ENCODE measurements at places on chromosomes 16 and 17. TPM values are rescaled to one million over a fixed set of nuclear protein-coding genes. Genes with fewer than 3 reads are reported as not detected.
A peak's percentile ranks its signal among the peaks of the same experiment; 100 is the strongest.

- H3K4me3 ChIP-seq, result no peak overlapping the region
- H3K27ac ChIP-seq, result no peak overlapping the region
- no peaks in the 10 kb centered on the region for H3K36me3 ChIP-seq
- H3K27me3 ChIP-seq, result peaks cover 4% of the 10 kb centered on the region
- DNase-seq, result no peak
These were observed 394.7 kb downstream of the SOX9 start for GRCh38 chr17:72515291-72516065.

- DNase-seq, result no peak
- no peaks in the 10 kb centered on the region for H3K36me3 ChIP-seq
- H3K4me3 ChIP-seq, result no peak overlapping the region
These were observed 116.6 kb downstream of the METRNL start for GRCh38 chr17:83196024-83196365.

DNA sequence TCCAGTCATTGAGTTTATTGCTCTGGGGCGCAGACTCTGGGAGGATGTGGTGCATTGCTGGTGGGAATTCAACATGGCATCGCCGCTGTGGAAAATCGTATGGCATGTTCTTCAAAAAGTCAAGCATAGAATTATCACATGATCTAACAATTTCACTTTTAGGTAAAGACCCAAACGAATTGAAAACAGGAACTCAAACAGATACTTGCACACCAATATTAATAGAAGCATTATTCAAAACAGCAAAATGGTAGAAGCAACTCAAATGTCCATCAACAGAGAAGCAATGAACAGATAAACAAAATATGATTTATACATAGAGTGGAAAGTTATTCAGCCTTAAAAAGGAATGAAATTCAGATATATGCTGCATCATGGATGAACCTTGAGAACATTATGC, 15.9 kb downstream of the PIK3R6 start:
- H3K4me1 ChIP-seq, result peaks cover 11% of the 10 kb centered on the region
- H3K27me3 ChIP-seq, result no peaks in the 10 kb centered on the region
- DNase-seq, result no peak

- no peak for DNase-seq
- H3K27me3 ChIP-seq, result peaks cover 6% of the 10 kb centered on the region
- no peak overlapping the region for H3K27ac ChIP-seq
- peaks cover 31% of the 10 kb centered on the region for H3K4me1 ChIP-seq
These were observed 4.0 kb upstream of the CLEC10A start for GRCh38 chr17:7084088-7084487.

- DNase-seq, result no peak
- H3K4me3 ChIP-seq, result no peak overlapping the region
- H3K4me1 ChIP-seq, result peaks cover 9% of the 10 kb centered on the region
- H3K27ac ChIP-seq, result no peak overlapping the region
These were observed 1.8 kb downstream of the SRCIN1 start for GRCh38 chr17:38603786-38604478.

DNA sequence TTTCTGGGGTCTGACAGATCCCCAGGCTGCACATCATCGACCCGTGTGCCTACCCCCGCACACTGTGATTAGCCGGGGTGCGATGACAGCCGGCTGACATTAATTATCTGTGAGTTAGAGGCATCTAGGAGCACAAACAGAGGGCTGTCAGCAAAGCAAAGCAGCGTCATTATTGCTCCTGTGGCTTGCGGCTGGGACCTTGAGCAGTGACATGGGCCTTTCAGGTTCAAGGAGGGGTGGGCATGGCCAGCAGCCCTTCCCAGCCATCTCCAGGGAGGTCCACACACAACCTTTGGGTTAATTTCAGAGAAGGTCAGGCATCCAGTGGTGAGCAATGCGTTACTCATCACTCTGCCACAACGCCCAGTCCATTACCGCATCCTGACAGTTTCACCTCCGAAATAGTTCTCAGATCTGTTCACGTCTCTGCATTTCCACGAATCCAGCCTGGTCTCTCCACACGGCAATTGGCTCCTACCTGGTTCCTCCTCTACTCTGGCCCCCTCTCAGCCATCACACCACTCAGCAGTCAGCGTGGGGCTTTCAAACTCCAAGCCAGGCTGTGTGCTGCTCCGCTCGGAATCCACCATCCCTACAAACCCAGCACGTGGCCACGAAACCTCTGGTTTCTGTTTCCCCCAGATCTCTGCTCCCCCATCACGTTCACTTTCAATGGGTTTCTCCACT, 249.7 kb upstream of the C16orf82 start:
- H3K4me1 ChIP-seq, result no peaks in the 10 kb centered on the region
- H3K27ac ChIP-seq, result no peak overlapping the region
- no peak overlapping the region for H3K4me3 ChIP-seq
- H3K27me3 ChIP-seq, result peaks cover 4% of the 10 kb centered on the region

DNA sequence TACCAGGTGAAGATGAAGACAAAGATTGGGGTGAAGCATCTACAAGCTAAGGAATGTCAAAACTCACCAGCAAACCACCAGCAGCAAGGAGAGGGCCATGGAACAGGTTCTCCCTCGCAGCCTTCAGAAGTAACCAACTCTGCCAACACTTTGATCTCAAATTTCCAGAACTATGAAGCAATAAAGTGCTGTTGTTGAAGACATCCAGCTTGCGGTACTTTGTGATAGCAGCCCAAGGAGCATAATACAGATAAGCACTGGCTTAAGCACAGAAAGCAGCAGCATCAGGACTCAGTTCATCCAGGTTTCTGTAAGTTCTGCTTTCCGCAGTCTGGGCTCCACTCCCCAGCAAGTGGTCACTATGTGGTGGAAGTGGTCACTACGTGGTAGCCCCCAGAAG, 16.0 kb upstream of the CDRT4 start:
- DNase-seq, result no peak
- no peaks in the 10 kb centered on the region for H3K27me3 ChIP-seq
- H3K4me1 ChIP-seq, result no peaks in the 10 kb centered on the region

DNA sequence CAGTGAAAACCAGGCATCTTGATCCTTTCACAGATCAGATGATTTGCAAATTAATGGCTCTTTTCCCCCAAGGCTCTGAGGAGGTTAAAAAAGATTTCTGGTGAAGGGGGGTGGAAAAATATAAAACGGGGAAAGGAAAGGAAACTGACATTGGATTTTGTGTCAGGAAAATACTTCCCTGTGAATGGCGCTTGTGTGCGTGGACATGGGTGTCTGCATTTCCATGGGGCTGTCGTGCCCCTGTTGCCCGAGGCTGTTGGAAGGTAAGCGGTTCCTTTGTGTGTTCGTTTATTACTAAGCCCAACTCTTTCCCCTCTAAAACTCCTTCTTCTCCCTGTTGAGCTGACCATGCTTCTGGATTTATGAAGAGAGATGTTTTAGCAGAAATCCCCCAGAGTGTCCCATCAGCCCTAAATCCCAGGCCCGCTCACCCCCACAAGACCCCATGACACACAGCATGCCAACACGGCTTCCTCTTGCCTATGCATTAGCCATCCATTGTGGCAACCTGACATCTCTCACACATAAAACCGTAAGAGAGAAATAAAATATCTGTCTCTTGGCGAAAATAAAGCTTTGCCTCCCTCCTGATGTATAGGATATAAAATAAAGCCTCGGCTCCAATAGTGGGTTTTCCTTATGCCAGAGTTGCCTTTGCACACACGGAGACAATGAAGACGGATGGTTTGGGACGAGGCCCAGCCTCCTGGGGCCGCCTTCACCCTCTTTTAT, 7.3 kb upstream of the LHX1 start:
- H3K4me1 ChIP-seq, result peaks cover 35% of the 10 kb centered on the region
- DNase-seq, result no peak
- peaks cover 76% of the 10 kb centered on the region for H3K27me3 ChIP-seq
- H3K27ac ChIP-seq, result no peak overlapping the region
- no peak overlapping the region for H3K4me3 ChIP-seq

- no peak overlapping the region for H3K27ac ChIP-seq
- DNase-seq, result no peak
- peaks cover 2% of the 10 kb centered on the region for H3K27me3 ChIP-seq
- no peaks in the 10 kb centered on the region for H3K4me1 ChIP-seq
These were observed 275.9 kb downstream of the C16orf95 start for GRCh38 chr16:87041286-87041685.

- no peaks in the 10 kb centered on the region for H3K36me3 ChIP-seq
- DNase-seq, result no peak
- H3K4me1 ChIP-seq, result peaks cover 36% of the 10 kb centered on the region
- H3K4me3 ChIP-seq, result peak overlapping the region; percentile 70
- peak overlapping the region; percentile 9 for H3K27ac ChIP-seq
These were observed 1.2 kb upstream of the MPRIP start for GRCh38 chr17:17041018-17041521.

GRCh38 chr16:57899771-57900661, 70.9 kb downstream of the CNGB1 start:
- H3K27me3 ChIP-seq, result peaks cover 19% of the 10 kb centered on the region
- H3K4me3 ChIP-seq, result peak overlapping the region; percentile 25
- H3K4me1 ChIP-seq, result peaks cover 4% of the 10 kb centered on the region
- peak; percentile 84 for DNase-seq

DNA sequence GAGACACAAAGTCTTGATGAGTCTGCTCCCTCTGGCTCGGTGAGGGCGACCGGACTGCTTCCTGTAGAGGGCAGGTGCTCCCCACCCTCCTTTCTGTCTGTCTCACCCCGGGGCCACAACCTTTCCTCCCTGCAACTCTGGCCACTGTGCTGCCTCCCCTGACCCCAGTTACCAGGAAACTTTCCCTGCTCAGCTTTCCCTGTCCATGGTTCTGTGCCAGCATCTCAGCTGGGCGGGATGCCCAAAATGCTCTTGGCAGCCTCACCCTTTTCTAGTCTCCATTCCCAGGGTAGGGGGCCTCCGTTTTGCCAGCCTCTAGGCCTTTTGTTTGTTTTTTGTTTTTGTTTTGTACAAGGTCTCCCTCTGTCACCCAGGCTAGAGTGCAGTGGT, 1.4 kb downstream of the PLD2 start:
- DNase-seq, result no peak
- H3K36me3 ChIP-seq, result peaks cover 4% of the 10 kb centered on the region
- peaks cover 14% of the 10 kb centered on the region for H3K4me1 ChIP-seq
- H3K4me3 ChIP-seq, result peak overlapping the region; percentile 59
- H3K27ac ChIP-seq, result no peak overlapping the region

GRCh38 chr16:49542946-49543630, 169.5 kb downstream of the C16orf78 start:
- no peaks in the 10 kb centered on the region for H3K36me3 ChIP-seq
- no peaks in the 10 kb centered on the region for H3K27me3 ChIP-seq
- H3K4me3 ChIP-seq, result no peak overlapping the region
- no peak overlapping the region for H3K27ac ChIP-seq

GRCh38 chr16:82452004-82452756, 174.6 kb upstream of the CDH13 start:
- H3K27me3 ChIP-seq, result peaks cover 5% of the 10 kb centered on the region
- H3K4me3 ChIP-seq, result no peak overlapping the region
- no peaks in the 10 kb centered on the region for H3K36me3 ChIP-seq
- H3K27ac ChIP-seq, result no peak overlapping the region
- H3K4me1 ChIP-seq, result no peaks in the 10 kb centered on the region
- no peak for DNase-seq

GRCh38 chr16:27424772-27425498, 23.0 kb downstream of the IL21R start:
- peaks cover 66% of the 10 kb centered on the region for H3K4me1 ChIP-seq
- no peak overlapping the region for H3K4me3 ChIP-seq
- H3K36me3 ChIP-seq, result peaks cover 78% of the 10 kb centered on the region
- H3K27ac ChIP-seq, result peak overlapping the region; percentile 87
- H3K27me3 ChIP-seq, result no peaks in the 10 kb centered on the region

DNA sequence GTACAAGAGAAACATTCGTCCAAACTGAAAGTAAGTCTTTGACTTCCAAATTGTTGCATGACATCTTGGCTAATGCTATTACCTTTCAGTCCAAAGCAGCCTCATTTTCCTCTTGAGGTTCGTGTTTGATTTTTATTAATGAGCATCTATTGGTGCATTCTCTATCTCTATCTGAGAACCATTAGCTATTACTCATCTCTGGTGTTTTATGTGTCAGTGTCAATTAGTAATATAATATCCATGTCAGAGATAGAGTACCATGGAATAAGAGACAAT, 388.1 kb upstream of the GOT2 start:
- H3K27me3 ChIP-seq, result no peaks in the 10 kb centered on the region
- H3K36me3 ChIP-seq, result no peaks in the 10 kb centered on the region
- no peaks in the 10 kb centered on the region for H3K4me1 ChIP-seq

DNA sequence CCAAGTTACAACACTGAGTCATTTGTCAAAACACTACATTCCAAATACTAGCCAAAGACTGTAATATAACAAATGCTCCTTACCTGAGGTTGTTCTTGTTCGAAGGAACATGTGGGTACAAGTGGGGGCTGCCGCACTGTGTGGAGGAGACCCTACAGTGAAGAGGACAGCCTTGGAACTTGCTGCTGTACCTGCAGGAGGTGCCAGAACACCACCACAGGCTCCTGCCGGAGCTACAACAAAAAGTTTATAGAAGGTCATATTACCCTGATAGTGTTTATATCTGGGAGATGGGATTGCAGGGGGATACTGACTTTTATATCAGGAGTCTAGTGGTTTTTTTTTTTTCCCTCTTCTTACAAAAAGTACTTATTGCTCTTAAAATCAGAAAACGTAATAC, 37.8 kb upstream of the ALDH3A1 start:
- H3K4me1 ChIP-seq, result peaks cover 13% of the 10 kb centered on the region
- peaks cover 34% of the 10 kb centered on the region for H3K36me3 ChIP-seq
- H3K27ac ChIP-seq, result no peak overlapping the region
- H3K27me3 ChIP-seq, result no peaks in the 10 kb centered on the region
- H3K4me3 ChIP-seq, result no peak overlapping the region

GRCh38 chr17:21174713-21175112, 39.2 kb downstream of the TMEM11 start:
- no peak overlapping the region for H3K4me3 ChIP-seq
- DNase-seq, result no peak
- peaks cover 12% of the 10 kb centered on the region for H3K36me3 ChIP-seq
- H3K27me3 ChIP-seq, result no peaks in the 10 kb centered on the region
- H3K4me1 ChIP-seq, result peaks cover 13% of the 10 kb centered on the region
- no peak overlapping the region for H3K27ac ChIP-seq

DNA sequence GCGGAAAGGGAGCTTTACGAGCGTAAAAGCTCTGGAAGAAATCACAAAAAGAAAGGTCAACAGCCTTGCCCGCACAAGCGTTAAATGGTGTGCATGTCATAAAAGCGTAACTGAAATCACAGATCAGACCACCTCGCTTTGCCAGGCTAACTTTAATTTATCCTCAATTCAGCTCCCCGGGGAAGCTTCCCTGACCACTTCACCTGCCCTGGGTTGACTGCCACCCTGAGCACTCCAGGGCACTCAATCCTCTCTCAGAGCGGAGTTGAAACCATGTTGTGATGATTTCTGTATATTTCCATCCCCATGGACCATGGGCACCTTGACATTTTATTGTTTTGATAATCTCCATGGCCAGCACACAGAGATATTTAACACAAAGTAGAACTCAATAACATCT, 16.1 kb upstream of the NAGS start:
- peaks cover 11% of the 10 kb centered on the region for H3K27me3 ChIP-seq
- no peaks in the 10 kb centered on the region for H3K4me1 ChIP-seq
- no peak overlapping the region for H3K27ac ChIP-seq
- H3K36me3 ChIP-seq, result no peaks in the 10 kb centered on the region

GRCh38 chr16:67847064-67847861, at the start of gene CENPT:
CENPT (minus strand) TSS chr16:67847693; CDS start chr16:67833859, 13,834 bp downstream.
- peaks cover 37% of the 10 kb centered on the region for H3K4me1 ChIP-seq
- H3K36me3 ChIP-seq, result peaks cover 2% of the 10 kb centered on the region
- peak; percentile 31 for DNase-seq
- H3K27ac ChIP-seq, result peak within 1 kb of the TSS; percentile 87
- H3K27me3 ChIP-seq, result no peaks in the 10 kb centered on the region

Gene GFOD2
- 13.7 TPM for total RNA-seq

Gene TEKT5
- total RNA-seq, result 0.15 TPM

Gene TOX3
- not detected for total RNA-seq

Gene DNAH9
- not detected for total RNA-seq

Gene TP53TG3C
- total RNA-seq, result not detected

Gene CSH1
- total RNA-seq, result not detected

Gene PRM2
- not detected for total RNA-seq

Gene ACAP1
- 405 TPM for total RNA-seq

Gene NKIRAS2
- 15.6 TPM for total RNA-seq

Gene BCKDK
- 40.5 TPM for total RNA-seq

Data from activated CD4-positive, alpha-beta memory T cell treated with anti-CD3 and anti-CD28 coated beads for 36 hours (primary cell).